CD4-positive, alpha-beta T cell (primary cell): ENCODE measurements at places on chromosomes 1 and 21.

DNA sequence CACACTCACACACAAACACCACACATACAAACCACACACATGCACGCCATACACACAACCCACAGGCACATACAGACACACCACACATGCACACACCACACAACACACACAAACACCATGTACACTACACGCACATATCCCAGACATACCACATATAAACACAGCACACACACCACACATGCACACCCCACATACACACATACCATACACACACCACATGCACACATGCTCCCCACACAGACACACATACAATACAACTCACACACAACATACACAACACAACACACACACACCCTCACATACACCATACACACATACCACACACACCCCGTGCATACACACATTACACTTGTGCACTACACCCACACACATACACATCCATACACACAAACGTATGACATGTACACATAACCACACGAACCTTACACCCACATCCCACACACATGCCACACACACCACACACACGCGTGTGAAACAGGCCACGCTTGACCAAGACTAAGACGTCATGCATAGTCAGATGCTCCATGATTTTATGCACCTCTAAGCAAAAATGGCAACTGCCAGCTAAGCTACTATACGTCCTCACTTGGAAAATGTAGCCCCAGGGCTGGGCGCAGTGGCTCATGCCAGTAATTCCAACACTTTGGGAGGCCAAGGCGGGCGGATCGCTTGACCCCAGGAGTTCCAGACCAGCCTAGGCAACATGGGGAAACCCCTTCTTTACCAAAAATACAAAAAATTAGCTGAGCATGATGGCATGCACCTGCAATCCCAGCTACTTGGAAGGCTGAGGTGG is 77.4 kb upstream of the TMPRSS2 start:
- DNase-seq, result no peak

DNA sequence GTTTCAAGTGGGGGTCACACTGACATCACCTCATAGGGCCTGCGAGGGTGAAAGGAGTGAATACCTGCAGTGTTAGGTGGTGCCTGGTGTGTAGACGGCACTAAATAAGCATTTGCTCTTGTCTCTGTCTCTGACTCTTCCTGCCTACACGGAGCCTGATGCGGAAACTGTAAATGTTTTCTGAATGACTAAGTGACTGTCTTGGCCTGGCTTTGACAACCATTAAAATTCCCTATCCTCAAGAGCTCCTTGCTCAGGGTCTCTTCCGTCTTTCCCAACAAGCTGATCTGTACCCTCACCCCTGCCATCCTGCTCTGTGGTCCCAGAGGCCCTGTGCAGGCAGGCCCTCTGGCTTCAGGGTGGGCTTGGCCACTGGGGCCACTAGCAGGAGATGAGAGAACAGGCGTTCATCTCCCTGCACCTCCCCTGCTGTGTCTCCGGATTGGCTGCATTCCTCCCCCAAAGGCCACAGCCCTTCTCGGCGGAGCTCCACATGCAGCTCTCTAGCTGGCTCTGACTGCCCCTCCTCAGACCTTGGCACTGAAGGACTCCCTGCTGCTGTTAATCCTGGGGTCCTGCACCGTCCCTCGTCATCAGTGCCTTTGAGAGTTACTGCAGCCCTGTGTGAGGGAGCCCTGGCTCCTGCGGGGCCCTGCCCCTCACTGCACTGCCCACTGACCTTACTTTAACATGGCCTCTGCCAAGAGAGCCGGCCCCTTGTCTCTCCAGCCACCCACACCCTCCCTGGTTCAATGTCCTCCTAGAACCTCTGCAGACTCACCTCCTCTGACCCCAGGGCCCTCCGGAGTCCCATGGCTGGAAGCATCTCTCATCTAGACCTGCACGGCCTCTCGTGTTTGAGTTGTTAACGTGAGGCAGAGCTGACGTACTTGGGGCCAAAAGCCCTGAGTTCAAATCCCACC is 211.1 kb downstream of the MATN1 start:
- DNase-seq, result no peak

GRCh38 chr21:34198231-34199120 is 125.1 kb downstream of the MRPS6 start:
- no peak for DNase-seq

- no peak for DNase-seq
Measured at GRCh38 chr21:36929622-36930021, 36.8 kb downstream of the HLCS start.

DNA sequence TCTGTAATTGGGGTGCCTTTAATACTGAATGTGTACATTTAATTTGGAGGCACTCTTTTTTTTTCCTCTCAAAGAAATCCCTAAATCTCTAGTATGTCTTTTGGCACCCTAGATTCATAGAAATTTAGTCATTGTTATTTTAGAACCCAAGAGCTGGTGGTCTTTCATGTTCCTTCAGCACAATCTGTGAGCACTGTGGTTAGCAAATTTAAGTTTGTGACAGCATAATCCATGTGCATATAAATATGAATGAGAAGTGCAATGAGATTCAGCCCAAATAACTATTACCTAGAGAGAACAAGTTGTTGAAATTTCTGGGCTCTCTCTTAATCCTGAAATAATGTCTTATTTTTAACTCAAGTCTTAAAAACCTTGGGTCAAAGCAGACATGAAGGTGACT is 4.5 kb downstream of the PPP1R8 start:
- DNase-seq, result no peak

DNA sequence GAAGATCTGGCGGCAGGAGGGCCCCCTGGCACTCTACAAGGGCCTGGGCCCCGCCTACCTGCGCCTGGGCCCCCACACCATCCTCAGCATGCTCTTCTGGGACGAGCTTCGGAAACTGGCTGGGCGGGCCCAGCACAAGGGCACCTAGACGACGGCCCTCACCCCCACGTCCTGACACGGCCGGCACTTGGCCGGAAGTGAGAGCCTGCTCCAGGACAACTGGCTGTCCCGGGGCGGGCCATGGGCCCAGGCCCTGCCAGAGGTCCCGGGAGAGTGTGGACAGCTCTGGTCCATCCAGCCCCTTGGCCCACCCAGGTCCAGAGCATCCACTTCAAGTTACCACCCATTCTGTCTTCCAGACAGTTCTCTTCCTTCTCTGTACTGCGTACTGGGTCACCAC is 3.0 kb upstream of the TMEM82 start:
- no peak for DNase-seq

- no peak for DNase-seq
Measured at GRCh38 chr1:173410133-173410793, 66.9 kb upstream of the PRDX6 start.

GRCh38 chr21:33396436-33396835 is 6.8 kb upstream of the IFNGR2 start:
- no peak for DNase-seq
